HEK293T (cell line): ENCODE measurements at places on chromosomes 1 and 21.

DNA sequence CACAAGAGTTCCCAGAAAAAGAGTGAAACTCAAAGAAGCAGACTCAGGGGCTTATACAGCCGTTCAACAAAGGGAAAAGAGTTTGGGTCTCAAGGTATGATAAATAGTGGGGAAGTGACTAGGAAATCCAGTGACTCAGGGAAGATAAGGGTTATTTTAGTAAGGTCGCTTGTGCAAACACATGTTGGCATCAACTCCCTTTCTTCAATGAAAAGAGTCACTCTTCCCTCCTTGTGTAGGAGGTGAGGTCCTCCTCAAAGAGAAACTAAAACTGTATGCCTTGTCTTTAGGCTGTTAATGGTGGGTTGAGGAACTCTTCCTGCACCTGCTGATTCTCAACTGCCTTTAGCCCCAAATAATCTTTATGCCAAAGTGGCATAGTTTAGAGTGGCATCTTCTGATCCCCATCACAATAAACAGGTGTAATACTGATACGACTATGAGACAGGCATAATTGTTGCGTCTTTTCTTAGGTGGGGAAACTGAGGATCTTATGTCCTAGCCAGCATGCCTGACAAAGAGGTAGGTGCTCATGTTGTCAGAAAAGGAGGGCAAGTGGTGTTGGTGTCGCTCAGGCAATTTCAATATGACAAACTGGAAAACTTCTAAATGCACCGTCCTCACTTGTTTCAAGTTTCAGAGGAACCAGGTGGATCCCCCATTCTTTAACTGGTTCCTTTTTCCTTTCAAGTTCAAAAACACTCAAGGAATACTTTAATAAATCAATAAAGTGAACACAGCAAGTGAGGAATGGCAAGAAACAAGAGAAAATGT is 294.1 kb upstream of the RUNX1 start:
- no peak for DNase-seq

DNA sequence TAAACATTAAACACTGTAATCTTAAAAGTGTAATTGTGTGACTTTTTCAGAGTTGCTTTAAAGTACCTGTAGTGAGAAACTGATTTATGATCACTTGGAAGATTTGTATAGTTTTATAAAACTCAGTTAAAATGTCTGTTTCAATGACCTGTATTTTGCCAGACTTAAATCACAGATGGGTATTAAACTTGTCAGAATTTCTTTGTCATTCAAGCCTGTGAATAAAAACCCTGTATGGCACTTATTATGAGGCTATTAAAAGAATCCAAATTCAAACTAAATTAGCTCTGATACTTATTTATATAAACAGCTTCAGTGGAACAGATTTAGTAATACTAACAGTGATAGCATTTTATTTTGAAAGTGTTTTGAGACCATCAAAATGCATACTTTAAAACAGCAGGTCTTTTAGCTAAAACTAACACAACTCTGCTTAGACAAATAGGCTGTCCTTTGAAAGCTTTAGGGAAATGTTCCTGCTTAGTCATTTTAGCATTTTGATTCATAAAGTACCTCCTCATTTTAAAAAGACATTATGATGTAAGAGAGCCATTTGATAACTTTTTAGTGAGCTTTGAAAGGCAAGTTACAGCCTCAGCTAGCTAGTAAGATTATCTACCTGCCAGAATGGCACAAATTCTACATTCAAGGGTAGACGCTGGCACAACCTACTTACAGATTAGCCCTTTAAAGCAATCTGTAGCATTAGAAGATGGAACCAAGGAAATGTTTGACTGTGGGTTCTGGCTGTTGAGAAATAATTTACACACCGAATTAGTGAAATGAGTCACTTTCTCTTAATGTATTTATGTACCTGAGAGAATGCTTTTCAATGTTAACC is 9.4 kb downstream of the SOD1 start:
- no peak for DNase-seq

- DNase-seq: peak; percentile 83
Observed at GRCh38 chr1:226100436-226101391, 38.2 kb downstream of the H3-3A start.

DNA sequence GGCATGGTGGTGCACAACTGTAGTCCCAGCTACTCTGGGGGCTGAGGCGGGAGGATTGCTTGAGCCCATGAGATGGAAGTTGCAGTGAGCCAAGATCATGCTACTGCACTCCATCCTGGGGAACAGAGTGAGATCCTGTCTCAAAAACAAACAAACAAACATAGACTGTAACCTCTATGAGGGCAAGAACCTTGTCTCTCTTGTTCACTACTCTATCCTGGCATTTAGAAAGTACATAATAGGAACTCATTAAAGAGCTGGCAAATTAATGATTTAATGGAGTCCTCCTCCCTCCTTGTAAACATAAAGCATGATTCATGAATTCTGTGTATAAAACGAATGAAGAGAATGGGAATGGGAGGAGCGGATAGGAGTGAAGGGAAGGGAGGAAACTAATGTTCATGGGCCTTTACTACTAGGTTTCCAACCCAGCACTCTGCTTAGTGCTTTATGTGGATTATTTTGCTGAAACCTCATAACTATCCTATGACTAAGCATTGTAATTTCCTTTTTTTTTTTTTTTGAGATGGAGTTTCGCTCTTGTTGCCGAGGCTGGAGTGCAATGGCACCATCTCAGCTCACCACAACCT is 8.6 kb downstream of the LMOD1 start:
- no peak for DNase-seq

DNA sequence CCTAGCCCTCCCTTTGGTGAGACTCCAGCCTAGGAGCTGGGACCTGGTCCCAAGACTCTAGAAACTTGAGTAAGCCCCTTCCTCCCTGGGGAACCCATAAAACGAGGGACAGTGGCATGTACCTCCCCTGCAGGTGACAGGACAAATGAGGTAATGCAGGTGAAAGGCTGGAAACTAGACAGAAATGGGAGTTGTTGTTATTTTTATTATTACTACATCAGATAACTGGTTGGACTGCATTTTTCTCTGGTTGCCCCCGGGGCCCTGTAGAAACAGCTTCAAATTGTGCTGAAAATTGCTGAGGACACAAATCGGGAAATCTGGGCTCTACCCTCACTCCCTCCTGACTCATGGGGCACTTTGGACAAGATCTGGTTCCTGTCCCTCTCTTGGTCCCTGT is 132.3 kb upstream of the WNT4 start:
- no peak for DNase-seq

GRCh38 chr21:25491267-25491666 is 116.0 kb downstream of the MRPL39 start:
- DNase-seq: no peak

- DNase-seq: no peak
Observed at GRCh38 chr1:201369209-201369608, 8.3 kb downstream of the TNNT2 start.

DNA sequence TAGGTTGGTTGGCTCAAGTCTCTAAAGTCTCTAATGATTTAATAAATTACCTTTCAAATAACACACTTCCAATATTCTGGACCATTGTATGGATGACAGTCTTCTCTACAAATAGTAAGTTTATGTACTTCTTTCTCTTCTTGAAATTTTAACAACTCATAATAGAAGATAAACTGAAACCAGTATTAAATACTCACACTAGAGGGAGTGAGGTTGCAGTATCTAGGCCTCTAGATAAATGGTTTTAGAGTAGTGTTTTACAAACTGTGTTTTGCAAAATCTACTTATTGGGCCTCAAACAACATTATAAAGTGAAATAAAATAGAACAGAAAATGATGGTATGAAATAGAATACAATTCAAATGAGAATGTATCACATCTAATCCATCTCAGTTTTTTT is 479.9 kb upstream of the BRINP3 start:
- no peak for DNase-seq

DNA sequence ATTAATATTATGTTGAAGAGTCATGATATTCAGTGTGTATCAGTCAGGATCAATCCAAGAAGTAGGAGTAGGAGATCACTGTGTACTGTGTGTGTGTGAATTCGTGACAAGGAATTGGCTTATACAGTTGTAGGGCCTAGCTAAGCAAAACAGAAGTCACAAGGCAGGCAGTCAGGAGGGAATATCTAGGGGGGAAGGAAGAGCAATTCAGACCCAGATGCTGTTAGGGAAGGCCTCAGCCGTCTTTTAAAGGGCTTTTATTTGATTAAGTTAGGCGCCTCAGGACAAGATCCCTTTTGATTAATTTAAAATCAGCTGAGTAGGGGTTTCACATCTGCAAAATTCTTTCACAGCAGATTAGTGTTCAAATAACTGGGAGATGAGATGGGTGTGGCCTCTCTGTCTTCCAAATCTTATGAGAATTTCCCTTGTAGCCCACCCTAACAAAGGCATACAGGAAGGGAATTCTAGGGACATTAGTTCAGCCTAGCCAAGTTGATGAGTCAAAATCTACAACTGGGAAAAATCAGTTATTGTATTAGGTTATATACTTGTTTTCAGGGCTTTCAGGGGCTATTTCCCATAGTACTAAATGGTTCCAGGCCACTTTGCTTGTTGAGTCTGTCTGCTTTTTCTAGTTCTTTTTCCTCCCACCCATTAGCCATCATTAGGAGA is 47.4 kb downstream of the ALG6 start:
- DNase-seq: no peak

DNA sequence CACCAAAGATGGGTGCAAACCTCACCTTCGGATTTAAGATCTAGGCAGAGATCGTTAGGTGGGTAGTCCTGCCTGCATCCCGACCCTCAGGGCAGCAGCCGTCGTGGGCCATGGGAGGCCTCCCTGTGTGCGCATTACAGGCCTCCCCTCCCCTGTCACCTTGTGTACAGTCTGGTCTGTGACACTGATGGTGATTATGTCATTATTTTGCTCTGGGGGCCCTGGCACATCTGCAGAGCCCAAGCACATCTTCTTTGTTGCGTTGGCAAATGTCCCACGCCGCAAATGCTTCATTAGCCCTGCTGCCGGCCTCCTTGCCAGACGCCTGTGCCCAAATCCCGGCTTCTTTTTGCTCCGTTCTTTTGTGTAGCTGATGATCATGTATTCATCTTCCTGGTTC is 31.7 kb downstream of the PROX1 start:
- no peak for DNase-seq

DNA sequence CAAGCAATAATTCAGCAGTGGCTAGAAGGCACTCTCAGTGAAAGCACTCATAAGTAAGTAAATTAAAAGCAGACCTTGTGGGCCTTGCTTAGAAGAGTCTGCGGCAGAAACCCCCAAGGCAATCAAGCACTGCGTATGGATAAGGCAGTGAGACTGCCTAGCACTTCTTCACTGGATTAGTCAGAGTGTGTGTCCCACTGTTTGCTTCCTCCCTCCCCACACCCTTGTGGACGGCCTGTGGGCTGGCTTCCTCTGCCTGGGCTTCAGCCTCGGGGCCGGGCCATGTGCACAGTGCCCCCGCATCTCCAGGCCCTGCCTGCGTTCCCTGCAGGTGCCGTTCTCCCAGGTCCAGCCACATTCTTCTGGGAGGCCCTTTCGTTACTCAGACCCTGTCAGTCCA is 23.8 kb downstream of the AGT start:
- DNase-seq: no peak

DNA sequence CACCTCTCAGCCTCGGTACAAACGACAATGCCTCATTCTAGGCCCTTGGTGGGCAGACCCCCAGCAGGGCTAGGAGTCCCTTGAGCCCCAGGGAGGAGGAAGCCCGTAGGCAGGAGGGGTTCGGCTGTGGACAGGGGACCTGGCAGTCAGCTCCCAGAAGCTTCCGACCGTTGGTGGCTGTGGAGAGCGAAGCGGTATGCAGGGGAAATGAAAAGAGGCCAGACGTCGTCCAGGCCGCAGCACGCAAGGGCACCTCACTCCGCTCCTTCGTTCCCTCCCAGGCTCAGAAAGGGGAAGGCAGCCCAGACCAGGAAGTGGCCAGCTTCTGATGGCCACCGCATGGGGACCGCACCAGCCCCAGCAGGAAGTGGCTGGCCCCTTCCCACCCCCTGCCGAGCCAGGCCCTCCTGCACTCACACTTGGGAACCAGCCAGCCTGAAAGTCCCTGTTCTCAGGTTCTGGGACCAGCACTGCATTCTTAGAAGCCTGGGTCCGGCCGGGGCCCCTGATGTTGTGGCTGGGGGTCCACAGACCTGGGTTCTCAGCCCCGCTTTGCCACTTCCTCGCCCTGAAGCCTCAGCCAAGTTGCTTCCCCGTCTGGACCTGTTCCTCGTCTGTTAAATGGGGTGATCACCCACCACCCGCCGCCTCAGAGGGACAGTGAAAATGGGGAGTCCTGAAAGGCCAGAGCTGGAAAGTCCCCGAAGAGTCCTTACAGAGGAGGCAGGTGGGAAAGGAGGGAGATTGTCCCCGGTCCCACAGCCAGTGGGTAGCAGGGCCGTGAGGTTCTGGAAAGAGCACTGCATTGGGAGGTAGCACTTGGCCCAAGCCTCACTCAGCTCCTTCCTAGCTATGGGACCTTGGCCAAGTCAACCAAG is 104.0 kb upstream of the RUNX3 start:
- DNase-seq: no peak

DNA sequence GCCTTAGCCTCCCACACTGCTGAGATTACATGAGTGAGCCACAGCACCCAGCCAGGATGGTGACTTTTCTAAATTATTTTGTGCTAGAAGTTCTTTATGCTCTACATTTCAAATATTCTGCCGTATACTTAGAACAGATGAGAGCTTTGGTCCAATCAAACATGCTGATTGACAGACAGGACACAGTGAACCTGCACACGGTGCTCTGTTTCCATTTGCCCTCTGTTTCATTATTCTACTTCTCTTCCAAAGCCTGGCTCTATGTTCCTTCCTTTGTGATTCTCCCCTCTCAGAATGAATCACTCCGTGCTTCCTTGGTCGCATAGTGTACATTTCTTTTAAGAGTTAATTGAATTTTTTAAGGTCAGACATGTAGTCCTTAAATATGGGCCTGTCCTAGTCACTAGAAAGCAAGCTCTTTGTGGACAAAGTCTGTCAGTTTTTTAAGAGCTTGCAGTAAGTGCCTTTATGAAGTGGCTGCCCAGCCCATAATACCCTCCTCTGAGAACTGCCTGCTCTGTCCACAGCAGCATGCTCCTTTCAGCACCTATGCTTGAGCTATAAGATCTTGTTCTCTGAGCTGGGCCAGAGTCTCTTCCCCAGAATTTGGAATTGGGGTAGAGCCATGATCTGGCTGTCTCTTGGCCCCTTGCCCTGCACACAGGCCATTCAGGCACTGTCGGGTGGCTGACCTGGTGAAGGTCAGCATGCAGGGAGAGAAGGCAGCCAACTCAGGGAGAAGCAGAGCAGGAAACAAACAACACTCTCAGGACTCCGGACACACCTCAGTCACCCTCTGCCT is 66.8 kb upstream of the SLC44A3 start:
- DNase-seq: no peak

- DNase-seq: no peak
Observed at GRCh38 chr1:116556289-116557006, 14.4 kb downstream of the CD58 start.

- DNase-seq: no peak
Observed at GRCh38 chr1:179820226-179820970, 57.2 kb downstream of the TOR1AIP2 start.
